ENCODE measurements at places on chromosomes 7 and 10. TPM values are rescaled to one million over a fixed set of nuclear protein-coding genes. Genes with fewer than 3 reads are reported as not detected.

The HIPK2 gene
- polyA plus RNA-seq = 87.5 TPM

The SERPINE1 gene
- 1.2 TPM for polyA plus RNA-seq

The AGMO gene
- 0.64 TPM for polyA plus RNA-seq

The CAMK2B gene
- polyA plus RNA-seq = 3.2 TPM

The PNLIPRP1 gene
- polyA plus RNA-seq = 0.16 TPM

The PKD2L1 gene
- polyA plus RNA-seq = 0.93 TPM

The C10orf105 gene
- polyA plus RNA-seq = 0.21 TPM

The RBP3 gene
- polyA plus RNA-seq = 0.09 TPM

The CALML3 gene
- not detected for polyA plus RNA-seq

The ZNF467 gene
- polyA plus RNA-seq = 23.4 TPM

The ABCA13 gene
- 0.68 TPM for polyA plus RNA-seq

The PAPOLB gene
- 0.12 TPM for polyA plus RNA-seq

The BET1 gene
- 65.2 TPM for polyA plus RNA-seq

The MMP21 gene
- 0.24 TPM for polyA plus RNA-seq

The TMEM225B gene
- 2.4 TPM for polyA plus RNA-seq
